ENCODE measurements at places on chromosomes 12 and 14.

DNA sequence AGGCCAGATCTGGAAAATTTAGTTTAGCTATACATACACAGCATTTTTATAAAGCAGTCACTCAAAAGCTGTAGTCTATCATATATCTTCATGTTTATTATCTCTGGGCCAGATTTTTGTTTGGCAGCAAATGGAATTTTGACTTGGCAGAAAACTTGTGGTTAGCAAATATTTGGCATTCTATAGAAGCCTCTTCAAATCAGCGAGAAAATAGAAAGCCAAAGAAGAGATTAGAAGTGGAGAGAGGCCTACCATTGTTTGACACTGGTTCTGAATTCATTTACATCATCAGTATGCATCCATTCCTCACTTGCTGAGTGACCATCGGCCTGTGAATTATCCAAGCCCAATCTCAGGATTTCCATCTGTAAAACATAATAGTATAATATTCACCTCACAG, 1077.6 kb downstream of the GALC start:
- no peak for DNase-seq

- no peak for DNase-seq
Observed at GRCh38 chr14:22519877-22520685, 68.9 kb downstream of the DAD1 start.

DNA sequence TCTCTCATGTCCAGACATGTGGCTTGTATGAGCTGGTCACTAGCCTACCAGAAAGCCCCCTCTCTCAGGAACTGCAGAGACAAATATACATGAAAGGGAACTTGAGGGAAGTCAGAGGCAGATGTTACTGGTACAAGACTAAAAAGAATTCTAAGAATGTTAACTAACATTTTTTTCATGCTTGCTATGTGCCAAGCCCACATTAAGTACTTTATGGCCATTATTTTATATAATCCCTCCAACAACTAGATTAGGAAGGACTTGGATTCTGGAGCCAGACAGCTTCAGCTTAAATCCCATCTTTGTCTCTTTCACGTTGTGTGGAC, 24.6 kb downstream of the TTC9 start:
- no peak for DNase-seq

GRCh38 chr12:77060136-77060882, 5.1 kb downstream of the E2F7 start:
- no peak for DNase-seq

DNA sequence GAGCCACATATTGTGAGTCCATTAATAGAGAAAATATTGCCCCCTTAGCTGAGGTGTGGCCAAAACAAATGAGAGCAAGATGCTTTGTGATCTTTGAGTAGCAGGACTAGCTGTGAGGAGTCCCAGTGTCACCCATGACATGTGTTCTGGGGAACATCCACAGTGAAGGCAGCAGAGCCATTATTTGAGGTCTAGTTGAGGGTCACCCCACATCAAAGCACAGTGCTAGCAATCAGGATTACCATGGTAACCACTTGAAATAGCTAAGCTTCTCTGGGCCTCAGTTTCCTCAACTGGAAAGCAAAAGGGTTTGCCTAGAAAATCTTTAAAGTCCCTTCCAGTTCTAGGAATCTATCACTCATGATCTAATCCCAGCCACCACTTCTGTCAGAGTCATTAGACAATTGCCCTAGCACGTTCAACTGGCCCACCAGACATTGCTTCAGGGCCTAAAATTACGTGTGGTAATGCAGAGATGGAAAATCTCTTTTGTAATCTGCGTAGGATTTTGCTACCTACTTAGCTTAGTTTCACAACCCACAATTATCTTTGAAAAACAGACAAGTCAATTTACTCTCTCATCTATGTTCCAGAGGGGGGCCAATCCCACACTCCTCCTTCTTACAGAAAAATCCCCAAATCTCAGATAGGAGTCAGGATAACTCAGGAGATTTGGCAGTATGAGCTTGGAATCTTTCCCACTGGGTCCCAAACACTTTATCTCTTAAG, 251.2 kb upstream of the EGLN3 start:
- no peak for DNase-seq

- no peak for DNase-seq
Observed at GRCh38 chr12:52214421-52214802, 18.6 kb upstream of the KRT7 start.

GRCh38 chr12:47805417-47805816, 14.3 kb downstream of the HDAC7 start:
- no peak for DNase-seq

- DNase-seq, result no peak
Observed at GRCh38 chr14:51873221-51873893, 12.9 kb downstream of the GNG2 start.

DNA sequence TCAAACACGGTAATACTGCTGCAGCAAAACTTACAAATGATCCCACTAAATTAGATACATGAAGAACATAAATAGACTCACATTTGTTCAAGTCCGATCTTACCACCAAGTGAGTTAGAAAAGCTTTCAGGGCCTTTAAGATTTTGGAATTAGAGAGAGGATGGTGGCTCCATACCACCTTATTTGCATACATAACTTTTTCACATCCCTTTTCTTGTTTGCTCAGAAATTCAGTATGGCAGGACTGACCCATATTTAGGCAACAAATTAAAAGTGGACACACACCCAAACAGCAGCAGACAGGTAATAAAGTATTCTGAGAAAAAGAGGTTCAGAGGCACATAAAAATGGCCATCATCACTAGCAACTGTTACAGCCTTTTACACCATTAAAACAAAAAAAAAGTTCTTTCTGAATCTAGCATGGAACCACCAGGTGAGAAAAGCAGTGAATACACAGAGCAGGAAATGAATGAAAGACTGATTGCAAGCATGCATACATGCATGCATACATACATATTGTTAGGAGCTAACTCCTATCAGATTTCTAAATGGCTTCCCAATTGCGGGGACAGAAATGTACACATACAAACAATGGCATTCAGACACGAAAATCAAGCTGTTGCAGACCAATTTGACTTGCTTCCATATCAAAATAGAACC, 23.3 kb downstream of the STXBP6 start:
- no peak for DNase-seq

- DNase-seq, result no peak
Observed at GRCh38 chr14:63692310-63693020, 35.4 kb downstream of the SGPP1 start.

GRCh38 chr14:94936401-94936892, 166.5 kb upstream of the GSC start:
- no peak for DNase-seq

Data from activated T-helper 1 cell treated with anti-CD3 and anti-CD28 coated beads, Interleukin-2, amount 50 U/mL, for 16 hours (primary cell).